Nucleus accumbens (tissue), 56 donors: ENCODE measurements at places on chromosomes 4 and X.

DNA sequence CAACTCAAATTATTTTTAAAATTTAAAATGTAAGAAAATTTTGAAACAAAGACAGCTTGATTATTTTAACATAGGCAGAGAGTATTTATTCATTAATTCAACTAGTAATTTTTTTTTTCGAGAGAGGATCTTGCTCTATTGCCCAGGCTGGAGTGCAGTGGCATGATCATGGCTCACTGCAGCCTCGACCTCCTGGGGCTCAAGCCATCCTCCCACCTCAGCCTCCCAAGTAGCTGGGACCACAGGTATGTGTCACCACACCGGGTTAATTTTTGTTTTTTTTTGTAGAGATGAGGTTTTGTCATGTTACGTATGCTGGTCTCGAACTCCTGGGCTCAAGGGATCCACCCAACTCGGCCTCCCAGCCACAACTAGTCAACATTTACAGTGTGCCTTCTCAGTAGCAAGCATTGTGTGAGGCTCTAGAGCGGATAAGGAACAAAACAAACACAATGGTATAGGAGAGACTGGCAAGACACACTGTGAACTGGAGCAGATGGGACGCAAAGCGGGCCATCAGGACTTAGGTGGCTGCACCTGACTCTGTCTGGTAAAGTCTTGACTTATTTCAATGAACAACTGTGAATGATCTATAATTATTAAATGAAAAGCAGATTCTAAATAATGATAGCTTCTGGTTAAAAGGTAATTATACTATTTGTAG is 21.6 kb downstream of the SETD7 start:
- DNase-seq, result no peak

- no peak for DNase-seq
These were observed 51.8 kb downstream of the ZNF827 start for GRCh38 chr4:145886871-145887240.

GRCh38 chr4:67714248-67714583 is 13.3 kb upstream of the UBA6 start:
- DNase-seq, result no peak

- DNase-seq, result no peak
These were observed 104.6 kb upstream of the NWD2 start for GRCh38 chr4:37139987-37140386.

GRCh38 chr4:43357252-43357974 is 464.9 kb downstream of the GRXCR1 start:
- no peak for DNase-seq

- no peak for DNase-seq
These were observed 10.4 kb downstream of the CCSER1 start for GRCh38 chr4:90137555-90137954.

DNA sequence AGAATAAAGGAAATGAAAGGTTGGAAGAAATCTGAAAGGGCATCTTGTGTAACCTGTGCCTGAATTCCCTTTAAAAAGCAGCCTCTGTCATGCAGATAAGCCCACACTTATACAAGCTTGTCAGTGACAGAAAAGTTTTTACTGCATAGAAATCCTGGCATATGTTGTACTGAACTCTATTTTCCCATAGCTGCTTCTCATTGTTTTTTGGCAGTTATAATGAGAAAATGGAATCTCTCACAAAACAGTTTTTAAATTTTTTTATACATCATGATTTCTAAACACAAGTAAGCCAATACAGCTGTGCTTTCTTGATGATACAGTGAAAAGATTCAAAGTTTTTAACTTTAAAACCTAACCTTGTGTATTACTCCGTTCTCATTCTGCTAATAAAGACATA is 511.4 kb upstream of the ARX start:
- no peak for DNase-seq
